Karpas-422 (cell line): ENCODE measurements at places on chromosomes 11 and 22. TPM values are rescaled to one million over a fixed set of nuclear protein-coding genes. Genes with fewer than 3 reads are reported as not detected.

- no peak for DNase-seq
Measured at GRCh38 chr22:48695731-48696305, 1131.9 kb downstream of the BRD1 start.

GRCh38 chr11:126743628-126744027 lies 256.9 kb downstream of the KIRREL3 start:
- no peak for DNase-seq

DNA sequence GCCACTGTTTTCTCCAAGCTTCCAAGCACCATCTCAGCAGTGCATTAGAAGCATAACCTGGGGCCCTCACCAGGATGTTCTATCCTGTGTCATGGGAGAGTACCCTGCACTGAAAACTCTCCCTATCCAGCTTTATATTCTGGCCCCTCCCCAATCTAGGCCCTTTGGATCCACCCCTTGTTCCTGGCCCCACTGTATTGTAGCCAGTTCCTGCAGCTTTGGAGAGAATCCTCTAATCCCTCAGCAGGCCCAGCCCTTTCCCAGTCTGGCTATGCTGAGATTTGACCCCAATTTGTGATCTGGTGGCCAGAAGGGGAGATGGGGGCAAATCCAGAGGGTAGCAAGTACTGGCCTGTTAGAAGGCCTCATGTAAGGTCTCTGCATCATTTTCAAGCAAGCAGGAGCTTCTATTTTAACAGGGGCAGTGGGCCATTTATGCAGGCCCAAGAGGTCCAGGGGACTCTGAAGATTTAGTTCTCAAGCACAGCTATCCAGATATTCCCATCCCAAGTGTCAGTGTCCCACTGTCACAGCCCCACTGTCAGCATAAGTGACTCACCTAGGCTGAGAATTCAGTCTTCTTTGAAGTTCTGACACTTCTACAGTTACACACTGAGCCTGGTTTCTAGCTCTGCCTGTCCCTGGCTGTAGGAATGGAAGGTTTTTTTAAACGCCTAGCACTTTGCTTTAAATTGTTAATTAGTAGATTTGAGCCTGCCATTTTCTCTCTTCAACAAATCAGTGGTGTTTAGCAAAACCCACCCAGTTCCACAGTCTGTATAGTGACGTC lies 589.5 kb upstream of the CADM1 start:
- DNase-seq: no peak

Gene NCF4
- 116 and 179 TPM in 2 replicates for total RNA-seq

Gene SLN
- total RNA-seq: not detected in 2 replicates

Gene TSPAN4
- total RNA-seq: 4.0 TPM in 1 of 2 replicates, not detected in the other

Gene ANAPC15
- 37.4 and 40.9 TPM in 2 replicates for total RNA-seq

DNA sequence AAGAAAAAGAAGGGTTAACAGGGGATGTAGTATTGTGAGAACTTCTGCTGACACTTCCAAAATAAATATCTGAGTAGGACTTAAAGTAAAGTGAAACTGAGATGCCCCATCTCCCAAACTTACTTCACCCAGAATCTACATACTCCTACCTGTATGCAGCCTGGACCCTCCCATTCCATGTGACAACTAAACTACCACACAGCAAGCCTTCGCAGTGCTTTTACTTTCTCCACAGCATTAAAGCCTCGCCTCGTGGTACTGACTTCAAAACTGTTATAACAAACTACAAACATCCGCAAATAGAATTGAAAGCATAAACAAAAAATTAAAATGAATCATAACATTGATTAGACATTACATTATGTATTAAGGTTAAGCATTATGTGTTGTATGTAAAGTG lies 985 bp downstream of the MPZL2 start:
- no peak for DNase-seq

GRCh38 chr11:95584589-95584988 lies 205.0 kb downstream of the FAM76B start:
- no peak for DNase-seq

Gene IGHMBP2
- 6.3 and 21.5 TPM in 2 replicates for total RNA-seq

GRCh38 chr11:76245720-76246119 lies 39.4 kb upstream of the WNT11 start:
- no peak for DNase-seq

- no peak for DNase-seq
Measured at GRCh38 chr11:70674605-70675004, 276.3 kb downstream of the CTTN start.

GRCh38 chr11:86386746-86387145 lies 12.1 kb downstream of the CCDC81 start:
- no peak for DNase-seq

- DNase-seq: no peak
Measured at GRCh38 chr11:57936050-57936418, 87.6 kb upstream of the OR9Q1 start.

- DNase-seq: no peak
Measured at GRCh38 chr11:6746626-6747025, 25.1 kb downstream of the OR2AG2 start.

Gene CASTOR1
- 3.2 and 8.4 TPM in 2 replicates for total RNA-seq

DNA sequence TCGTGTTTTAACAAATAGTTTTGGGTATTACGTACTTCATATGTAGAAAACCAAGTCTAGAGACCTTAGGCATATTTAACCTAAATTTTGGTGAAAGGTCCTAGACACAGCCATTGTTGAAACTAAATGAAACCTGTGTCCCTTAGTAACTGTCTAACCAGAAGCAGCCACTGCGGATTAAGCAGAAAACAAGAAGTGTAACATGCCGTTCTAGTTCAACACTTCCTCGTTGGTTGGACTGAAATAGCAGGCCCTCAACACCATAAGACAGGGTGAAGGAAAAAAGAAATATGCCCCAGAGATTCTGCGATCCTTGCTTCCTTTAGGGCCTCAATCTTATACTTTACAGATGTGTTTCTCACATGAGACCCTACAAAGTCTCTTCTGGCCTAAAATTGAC lies 2.0 kb downstream of the NAA40 start:
- DNase-seq: peak; percentile 71

- DNase-seq: no peak
Measured at GRCh38 chr11:120270386-120270785, 30.4 kb downstream of the POU2F3 start.

- no peak for DNase-seq
Measured at GRCh38 chr22:25380122-25380747, 160.8 kb downstream of the CRYBB2 start.

DNA sequence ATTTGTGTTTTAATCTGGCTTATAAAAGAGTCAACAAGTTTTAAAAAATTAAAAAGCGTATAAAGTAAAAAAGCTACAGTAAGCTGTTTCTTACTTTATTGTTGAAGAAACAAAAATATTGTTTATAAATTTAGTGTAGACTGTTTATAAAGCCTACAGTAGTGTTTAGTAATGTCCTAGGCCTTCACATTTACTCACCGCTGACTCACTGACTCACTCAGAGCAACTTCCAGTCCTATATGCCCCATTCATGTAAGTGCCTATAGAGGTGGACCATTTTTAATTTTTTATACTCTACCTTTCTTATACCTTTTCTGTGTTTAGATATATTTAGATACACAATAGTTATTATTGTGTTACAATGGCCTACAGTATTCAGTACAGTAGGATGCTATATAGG lies 12.2 kb downstream of the MPPED2 start:
- no peak for DNase-seq

Gene GRM5
- not detected in 2 replicates for total RNA-seq

DNA sequence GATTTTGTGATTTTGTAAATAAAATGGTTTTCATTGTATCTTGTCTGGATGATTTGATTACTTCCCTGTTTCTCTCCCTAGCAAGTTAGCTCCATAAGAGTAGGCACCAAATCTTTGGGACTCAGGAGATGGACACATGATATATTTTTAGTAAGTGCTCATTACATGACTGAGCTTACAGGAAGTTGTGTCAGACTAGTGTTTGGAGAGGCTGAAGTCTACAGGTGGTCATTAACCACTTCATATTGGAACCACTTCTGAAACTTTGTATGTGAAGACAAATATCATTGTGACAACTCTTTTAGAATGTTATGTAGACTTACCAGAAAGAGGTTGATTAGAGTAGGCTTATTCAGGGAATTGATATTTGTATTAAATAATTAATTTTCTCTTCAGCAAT lies 19.1 kb downstream of the ARHGAP42 start:
- DNase-seq: no peak

Gene MRGPRF
- not detected in 2 replicates for total RNA-seq

GRCh38 chr11:101620026-101620425 lies 36.2 kb upstream of the TRPC6 start:
- no peak for DNase-seq

DNA sequence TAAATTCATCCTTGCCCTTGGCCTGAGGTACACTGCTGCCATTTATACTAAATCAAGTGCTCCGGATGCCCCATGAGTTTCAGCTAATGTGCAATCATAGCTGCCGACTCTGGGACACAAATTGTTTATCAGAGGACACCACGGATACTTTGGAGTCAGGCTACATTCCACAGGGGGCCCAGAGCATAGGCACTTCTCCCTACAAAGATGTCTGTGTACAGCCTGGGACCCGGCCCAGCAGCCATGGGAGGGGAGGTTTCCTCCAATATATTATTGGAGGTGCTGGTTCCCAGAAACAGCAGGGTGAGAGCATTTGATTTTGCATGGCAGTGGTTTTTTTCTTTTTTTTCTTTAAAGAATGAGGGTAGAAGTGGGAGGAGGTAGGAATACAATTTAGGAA lies 31.3 kb downstream of the HTR3B start:
- no peak for DNase-seq

Gene TMEM135
- 98.9 and 228 TPM in 2 replicates for total RNA-seq

Gene LDHAL6A
- total RNA-seq: not detected in 2 replicates

DNA sequence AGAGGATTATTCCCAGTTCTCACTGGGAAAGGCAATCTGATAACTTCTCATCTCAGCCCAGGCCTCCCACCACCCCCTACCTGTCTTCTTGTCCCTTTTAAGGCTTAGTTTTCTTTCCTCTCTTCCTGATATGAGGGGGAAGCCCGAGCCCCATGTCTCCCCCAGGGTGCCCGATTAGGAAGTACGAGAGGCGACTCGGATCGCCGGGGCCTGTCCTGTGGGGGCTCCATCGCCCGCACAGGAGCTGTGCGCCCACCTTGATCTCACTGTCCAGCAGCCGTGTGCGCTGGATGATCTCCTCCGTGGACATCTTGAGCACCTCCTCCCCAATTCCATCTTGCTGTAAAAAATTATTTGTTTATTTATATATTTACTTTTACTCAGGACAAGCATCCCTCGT lies 628 bp downstream of the PSMC3 start:
- DNase-seq: peak; percentile 64

DNA sequence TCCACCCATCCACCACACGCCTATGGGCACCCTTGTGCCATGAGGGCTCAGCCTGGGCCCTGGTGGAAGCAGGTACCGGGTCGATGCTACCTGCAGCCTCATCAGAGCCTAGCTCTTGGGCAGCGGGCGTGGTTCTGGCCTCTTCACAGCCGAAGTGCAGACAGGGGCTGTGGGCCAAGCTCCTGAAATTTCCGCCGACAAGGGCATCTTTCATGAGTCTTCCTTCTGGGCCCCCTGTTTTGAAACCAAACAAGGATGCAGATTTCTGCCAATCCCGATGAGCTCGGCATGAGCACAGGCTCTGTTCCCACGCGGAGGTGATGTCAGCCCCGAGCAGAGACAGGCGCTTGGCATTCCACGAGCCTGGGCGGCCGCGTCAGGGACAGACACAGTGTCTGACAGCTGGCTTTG lies 22.6 kb upstream of the MGAT3 start:
- DNase-seq: no peak

GRCh38 chr11:61737636-61738386 lies 14.6 kb upstream of the MYRF start:
- no peak for DNase-seq

DNA sequence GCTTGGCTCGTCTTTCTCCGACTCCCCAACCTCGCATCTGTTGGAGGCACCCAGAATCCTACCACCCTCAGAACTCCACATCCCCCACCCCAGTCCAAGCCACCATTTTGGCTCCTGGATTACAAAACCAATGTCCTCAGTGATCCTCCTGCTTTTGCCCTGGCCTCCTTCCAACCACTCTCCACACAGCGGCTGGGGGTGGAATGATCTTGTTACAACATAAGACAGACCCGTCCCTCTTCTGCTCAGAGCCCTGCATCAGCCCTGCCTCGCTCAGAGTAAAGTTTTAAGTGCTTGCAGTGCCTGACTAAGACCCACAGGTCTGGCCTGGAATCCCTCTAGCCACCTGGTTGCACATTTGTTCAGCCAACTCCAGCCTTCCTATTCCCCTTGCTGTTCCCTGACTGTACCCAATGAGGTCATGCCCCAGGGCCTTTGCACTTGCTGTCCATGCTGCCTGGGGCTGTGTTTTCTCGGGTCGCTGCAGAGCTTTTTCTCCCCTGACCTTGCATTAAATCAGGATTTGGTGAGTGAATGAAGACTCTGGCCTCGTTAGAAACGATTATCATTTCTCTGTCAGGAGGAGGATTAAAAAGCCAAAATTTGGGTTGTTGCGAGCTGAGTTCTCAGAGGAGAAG lies 67.3 kb downstream of the IGF2 start:
- no peak for DNase-seq

DNA sequence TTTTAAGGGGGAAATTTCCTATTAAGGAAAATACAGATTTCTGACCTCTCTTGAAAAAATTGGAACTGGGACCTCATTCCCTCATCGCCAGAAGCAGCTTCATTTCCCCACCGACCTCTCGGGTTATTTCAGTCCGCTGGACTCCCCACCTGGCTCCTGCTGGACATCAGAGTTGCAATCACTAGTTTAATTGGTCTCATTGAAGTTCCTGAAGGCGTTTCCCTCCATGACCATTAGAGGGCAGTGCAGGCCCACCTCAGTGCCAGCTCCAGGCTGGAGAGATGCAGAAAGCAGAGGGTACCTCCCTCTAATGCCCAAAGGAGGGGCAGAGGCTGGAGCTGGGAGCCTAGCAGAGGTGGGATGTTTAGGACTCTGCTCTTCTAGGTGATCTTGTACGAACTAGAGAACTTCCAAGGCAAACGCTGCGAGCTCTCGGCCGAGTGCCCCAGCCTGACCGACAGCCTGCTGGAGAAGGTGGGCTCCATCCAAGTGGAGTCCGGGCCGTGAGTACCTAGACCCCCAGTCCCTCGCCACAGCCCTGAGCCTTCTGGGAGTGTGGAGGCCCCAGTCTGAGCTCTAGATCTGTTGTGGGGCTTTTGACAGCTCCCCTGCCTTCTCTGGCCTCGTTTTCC lies 2.7 kb downstream of the CRYBB3 start:
- DNase-seq: peak; percentile 82

Gene ZNF202
- total RNA-seq: 4.7 and 8.7 TPM in 2 replicates

- no peak for DNase-seq
Measured at GRCh38 chr11:78889698-78890097, 315.0 kb upstream of the NARS2 start.

Gene KRTAP5-2
- not detected in 2 replicates for total RNA-seq

Gene AIP
- total RNA-seq: 51.8 and 119 TPM in 2 replicates
